ENCODE measurements at places on chromosomes 2 and 18.

GRCh38 chr2:10304458-10305253 lies 2.0 kb downstream of the HPCAL1 start:
- DNase-seq = no peak

- no peak for DNase-seq
Observed at GRCh38 chr2:174492963-174493431, 6.2 kb upstream of the GPR155 start.

DNA sequence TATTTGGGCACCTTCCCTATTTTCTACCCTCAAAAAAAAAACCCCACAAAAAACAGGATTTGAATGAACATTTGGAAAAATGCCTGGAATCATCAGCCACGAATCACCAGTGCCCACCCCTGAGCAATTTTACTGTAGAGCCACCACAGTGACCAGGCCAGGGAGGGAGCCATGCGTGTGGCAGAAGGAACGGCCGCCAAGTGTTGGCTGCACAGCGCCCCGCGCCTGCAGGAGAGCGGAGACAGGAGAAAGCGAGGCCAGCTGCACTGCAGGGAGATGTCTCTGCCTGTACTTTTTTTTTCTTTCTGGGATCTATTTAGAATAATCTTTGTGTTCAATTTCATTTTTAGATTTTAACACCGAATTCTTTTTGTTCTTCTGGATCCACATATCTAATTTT lies 269.3 kb upstream of the RAB12 start:
- DNase-seq = no peak

DNA sequence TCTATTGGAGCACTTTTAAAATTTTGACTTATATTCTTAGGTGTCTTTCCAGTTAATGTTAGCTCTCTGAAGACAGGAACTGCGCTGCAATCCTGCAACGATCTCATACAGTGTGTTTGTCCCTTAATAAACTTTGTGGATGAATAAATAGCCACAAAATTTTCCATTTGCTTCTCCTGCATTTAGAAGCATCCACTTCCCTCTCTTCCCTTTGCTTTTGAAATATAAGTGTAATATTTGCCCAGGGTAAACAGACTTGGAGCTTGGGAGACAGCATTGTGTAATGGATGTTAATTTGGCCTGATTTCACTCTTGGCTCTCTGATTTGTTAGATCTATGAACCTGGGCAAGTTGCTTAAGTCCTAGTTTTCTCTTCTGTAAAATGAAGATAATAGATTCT lies 58.2 kb upstream of the CD28 start:
- no peak for DNase-seq

GRCh38 chr2:181780047-181780651 lies 99.8 kb upstream of the NEUROD1 start:
- no peak for DNase-seq

DNA sequence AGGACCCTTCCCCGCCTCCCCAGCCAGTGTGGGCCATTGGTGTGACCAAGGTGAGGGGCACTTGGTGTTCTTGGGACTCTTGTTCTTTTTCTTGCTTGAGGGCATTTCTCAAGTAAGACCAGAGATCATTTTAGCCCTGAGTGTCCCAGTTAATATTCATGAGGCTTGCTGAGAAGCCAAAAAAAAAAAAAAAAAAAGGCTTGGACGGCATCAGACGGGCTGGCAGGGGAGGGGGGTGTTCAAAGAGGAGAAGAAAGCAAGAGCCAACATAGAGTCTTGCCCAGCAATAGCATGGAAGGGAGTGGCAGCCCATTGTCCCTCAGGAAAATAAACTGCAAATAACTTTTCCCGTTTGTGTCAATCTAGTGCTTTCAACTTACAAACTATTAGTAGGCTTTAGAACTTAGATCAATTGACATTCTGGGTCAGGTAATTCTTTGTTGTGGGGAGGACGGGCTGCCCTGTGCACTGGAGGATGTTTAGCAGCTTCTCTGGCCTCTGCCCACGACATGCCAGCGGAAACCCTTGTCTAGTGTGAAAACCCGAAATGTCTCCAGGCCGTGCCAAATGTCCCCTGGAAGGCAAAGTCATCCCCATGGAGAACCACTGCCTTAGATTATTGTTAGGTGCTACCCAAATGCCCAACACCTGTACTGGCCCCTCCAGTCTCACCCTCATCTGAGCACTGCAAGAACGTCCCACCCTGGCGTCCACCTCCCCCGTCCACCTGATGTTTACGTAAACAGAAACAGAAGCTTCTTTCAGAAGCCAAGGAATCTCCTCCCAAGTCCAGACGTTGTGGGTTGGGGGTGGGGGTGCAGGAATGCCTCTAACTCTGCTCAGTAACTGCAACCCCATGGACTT lies 163.4 kb downstream of the BCL2 start:
- DNase-seq = no peak

- DNase-seq = no peak
Observed at GRCh38 chr2:12594590-12594989, 122.1 kb upstream of the TRIB2 start.

DNA sequence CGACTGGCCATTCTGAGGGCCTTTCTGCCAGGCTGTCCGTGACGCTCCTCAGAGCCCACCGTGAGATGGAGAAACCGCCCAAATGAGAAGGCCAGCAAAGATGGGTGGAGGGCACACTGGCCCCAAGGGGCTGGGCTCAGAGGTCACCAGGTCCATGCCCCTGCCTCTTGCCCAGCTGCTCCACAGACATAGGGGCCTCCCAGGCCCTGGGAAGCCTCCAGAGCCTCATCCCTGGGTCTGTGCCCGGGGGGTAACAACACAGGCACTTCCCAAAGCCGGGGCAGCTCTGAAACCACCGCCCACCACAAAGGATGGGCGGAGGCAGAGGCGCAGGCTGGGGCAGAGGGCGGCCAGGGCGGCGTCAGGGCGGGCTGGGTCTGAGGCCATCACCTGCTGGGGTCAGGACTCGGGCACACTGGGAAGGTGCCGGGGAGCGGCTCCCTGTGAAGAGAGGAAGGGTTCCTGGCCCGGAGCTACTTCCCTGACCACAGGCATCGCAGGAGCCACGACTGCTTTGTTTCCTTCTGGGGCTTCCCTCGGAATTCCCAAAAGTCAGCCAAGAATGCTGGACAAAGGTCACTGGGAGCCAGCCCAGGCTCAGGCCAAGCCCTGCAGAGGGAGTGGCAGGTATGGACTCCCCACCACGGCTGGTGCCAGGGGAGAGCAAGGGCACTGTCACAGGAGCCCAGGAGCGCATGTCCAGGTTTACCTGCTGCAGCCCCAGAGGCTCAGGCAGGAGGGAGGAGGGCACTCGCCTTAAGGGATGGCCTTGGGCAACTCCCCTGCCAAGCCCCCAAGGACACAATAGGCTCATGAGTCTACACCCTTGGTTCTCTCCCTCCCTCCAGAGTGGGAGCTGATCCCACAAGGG lies 9.4 kb downstream of the CYP26B1 start:
- no peak for DNase-seq

- DNase-seq = no peak
Observed at GRCh38 chr2:182064019-182064778, 78.5 kb downstream of the PPP1R1C start.

- no peak for DNase-seq
Observed at GRCh38 chr2:5598156-5598555, 94.0 kb upstream of the SOX11 start.

- no peak for DNase-seq
Observed at GRCh38 chr18:63753676-63754075, 21.5 kb upstream of the SERPINB7 start.
